ENCODE measurements at places on chromosomes 6 and 20.

DNA sequence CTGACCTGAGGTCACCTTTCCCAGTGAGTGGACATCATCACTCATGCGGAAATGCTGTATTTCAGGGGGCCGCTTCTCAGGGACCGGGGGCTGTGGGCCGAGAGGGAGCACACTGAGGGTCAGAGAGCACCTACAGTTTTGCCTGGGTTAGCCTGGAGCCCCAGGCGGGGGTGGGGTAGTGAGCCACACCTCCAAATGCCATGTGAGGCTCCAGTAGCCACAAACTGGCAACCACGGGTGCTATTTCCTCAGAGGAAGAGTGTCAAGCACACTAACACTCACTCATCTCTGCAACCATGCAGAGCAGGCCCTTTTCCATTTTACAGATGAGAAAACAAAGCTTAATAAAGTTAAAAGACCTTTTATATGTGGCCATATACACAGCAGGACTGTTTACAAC, 4.7 kb downstream of the EHMT2 start:
- DNase-seq: no peak

DNA sequence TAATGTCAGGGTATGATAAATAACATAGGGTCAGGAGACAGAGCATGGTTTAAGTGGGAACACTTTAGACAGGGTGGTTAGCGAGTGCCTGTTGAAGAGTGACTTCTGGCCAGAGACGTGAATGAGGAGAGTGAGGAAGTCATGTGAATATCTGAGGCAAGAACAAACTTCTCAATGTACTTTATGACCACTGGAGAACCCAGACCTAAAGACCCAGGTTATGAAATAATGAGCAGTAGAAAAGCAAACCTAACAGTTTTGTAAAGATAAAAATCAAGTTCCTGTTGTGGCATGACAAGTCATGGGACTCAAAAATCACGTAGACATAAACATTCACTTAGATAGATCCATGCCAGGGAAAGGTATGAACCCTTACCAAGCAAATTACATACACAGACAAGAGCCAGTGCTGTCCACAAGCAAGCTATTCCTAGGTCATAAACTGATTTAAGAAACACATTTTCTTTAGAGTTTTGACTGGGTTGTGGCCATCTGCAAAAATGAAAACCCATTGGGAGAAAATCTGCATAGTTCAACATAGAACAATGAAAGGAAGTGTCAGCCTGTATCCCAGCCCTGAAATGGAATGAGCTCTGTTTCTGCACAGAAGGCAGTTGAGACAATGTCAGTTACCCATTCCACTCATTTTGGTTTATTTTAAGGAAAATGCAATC, 2.2 kb upstream of the MYCT1 start:
- DNase-seq: no peak

- DNase-seq: peak; percentile 68
These were observed 14.7 kb downstream of the HLA-F start for GRCh38 chr6:29737707-29738630.

DNA sequence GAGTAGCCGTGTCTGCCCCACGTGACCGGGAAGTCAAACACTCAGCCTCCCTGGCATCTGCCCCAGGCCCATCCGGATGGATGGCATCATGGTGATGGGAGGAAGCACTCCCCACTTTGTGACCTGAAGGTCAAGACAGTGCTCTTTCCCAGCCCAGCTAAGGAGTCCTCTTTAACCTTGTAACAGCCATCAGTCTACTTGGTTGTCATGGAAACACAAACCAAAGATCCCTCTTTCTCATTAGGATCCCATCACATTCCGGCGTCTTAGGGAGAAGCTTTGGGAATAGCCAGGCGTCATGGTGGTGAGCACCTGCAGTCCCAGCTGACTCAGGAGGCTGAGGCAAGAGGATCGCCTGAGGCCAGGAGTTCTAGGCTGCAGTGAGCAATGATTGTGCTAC, 90.9 kb upstream of the FOXC1 start:
- no peak for DNase-seq

DNA sequence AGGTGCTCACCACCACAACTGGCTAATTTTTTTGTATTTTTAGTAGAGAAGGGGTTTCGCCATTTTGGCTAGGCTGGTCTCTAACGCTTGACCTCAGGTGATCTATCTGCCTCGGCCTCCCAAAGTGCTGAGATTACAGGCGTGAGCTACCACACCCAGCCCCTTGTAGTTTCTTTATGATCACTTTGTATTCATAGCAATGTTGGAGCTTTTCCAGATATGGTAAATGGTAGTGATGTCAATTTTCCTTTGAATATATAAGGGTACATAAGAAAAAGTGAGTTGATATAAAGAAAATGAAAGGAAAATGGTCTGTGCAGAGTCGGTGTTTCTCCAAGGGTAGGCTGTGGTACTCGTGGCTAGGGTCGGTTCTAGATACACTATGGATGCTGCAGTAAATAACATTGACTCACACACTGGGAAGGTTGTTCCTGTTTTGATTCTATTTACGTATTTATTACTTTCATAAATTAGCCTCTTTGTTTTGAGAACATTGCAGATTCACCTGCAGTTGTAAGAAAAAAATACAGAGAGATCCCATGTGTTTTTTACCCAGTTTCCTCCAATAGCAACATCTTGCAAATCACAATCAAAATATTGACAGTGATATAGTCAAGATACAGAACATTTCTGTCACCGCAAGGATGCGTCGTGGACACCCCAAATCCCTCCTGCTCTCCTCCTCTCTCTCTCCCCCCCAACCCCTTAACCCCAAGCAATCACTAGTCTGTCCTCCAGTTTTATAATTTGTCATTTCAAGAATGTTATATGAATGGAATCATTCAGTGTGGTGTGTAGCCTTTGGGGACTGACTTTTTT, 2.5 kb downstream of the ZNF831 start:
- no peak for DNase-seq

- no peak for DNase-seq
These were observed 37.0 kb downstream of the PEX7 start for GRCh38 chr6:136859430-136859829.

Measured in A549 (cell line).